Mucosa of gallbladder (tissue), 1 donor: ENCODE measurements at places on chromosomes 13 and 19. TPM values are rescaled to one million over a fixed set of nuclear protein-coding genes. Genes with fewer than 3 reads are reported as not detected.

The ZNF582 gene
- 8.3 TPM for total RNA-seq

- no peak for DNase-seq
These were observed 96.2 kb upstream of the RFC3 start for GRCh38 chr13:33721724-33722123.

DNA sequence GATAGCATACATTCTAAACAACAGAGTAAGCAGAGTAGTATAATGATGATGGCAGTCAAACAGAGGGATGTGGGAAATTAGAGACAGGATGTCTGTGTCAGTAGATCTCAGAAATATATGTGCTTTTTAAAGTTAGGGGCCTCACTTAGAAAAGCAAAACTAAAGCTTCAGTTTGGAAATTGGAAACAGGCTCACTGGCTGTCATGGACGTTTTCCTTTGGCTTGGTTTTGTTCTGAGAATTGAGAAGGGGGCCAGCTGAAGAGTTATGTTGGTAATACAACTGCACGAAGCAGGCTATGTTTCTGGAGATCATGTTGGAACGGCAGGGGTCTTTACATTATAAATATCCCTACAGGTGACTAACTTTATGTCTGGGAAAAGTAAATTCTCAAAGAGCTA lies 261.3 kb downstream of the LMO7 start:
- no peak for DNase-seq

DNA sequence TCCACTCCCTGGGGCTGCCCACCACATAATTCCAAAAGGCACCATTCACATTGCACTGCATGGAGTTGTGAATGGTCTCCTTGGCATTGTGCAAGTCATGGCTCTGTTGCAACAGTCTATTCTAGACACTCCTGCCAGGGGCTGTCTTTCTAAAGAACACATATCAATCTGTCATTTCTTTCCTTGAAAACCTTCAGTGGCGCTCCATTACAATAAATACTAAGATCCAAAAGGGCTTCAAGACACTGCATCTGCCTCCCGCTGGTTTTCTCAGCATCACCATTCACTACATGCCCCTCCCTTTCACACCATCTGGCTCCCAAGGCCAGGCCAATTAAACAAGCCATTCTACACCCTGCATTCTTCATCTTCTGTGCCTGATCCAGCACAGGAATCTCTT lies 32.2 kb upstream of the TM9SF2 start:
- DNase-seq: no peak

DNA sequence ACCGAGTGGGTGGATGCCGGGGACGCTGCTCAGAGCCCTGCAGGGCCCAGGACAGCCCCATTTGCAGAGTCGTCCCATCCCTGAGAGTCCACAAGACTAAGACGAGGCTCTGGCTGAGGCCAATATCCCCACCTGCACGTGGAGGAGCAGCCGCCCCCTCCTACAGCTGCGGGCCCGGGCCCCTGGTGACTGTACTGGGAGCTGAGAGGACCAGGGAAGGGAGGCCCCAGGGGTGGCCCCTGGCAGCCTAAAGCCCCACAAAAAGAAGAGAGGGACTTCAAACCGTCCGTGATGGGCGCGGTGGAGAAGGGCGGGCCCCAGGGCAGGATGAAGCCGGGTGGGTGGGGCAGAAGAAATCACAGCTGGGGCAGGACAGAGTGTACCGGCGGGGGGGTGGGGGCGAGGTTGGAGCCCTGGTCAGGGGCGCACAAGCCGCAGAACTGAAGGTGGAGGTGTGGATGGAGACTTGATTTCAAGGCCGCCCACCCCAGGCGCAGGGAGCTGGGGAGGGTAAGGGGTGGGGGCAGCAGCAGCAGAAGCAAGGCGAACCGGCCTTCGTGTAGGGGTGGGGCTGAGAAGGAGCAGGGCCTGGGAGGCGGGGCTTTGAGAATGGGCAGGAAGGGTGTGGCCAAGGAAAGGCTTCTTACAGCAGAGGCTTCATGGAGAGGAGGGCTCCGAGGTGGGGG lies 12.9 kb downstream of the CFD start:
- DNase-seq: peak; percentile 42

DNA sequence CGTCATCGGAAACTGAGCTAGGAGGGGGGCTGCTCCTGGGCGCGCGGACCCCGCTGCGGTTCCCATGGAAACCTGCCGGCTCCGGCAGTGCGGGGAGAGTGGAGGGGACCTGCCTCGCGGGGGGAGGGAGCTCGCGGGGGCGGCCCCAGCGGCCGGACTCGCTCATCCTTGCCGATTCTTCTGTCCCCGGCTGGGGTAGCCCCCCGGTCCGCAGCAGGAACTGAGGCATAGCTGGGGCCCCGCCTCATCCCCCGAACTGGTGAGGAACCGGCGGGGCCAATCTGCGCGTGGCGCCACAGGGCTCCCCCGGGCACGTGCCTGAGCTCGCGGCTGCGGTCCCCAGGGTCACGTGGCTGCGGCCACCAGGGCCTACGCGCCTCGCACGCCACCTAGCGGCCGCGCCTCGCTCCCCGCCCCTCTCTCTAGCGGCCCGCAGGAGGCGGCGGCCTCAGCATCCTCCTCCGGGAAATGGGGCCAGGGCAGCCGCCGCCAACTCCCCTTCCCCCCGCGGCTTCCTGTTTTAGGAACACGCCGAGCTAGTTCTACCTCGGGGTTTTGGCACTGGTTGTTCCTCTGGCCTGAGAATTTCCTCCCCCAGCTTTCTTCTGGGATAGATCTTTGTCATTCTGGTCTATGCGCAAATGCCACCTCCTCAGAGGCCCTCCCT lies 1.7 kb upstream of the ELAVL3 start:
- peak; percentile 85 for DNase-seq

GRCh38 chr19:55519451-55520311 lies 17.3 kb downstream of the SBK2 start:
- DNase-seq: no peak

The LATS2 gene
- 35.1 TPM for total RNA-seq

DNA sequence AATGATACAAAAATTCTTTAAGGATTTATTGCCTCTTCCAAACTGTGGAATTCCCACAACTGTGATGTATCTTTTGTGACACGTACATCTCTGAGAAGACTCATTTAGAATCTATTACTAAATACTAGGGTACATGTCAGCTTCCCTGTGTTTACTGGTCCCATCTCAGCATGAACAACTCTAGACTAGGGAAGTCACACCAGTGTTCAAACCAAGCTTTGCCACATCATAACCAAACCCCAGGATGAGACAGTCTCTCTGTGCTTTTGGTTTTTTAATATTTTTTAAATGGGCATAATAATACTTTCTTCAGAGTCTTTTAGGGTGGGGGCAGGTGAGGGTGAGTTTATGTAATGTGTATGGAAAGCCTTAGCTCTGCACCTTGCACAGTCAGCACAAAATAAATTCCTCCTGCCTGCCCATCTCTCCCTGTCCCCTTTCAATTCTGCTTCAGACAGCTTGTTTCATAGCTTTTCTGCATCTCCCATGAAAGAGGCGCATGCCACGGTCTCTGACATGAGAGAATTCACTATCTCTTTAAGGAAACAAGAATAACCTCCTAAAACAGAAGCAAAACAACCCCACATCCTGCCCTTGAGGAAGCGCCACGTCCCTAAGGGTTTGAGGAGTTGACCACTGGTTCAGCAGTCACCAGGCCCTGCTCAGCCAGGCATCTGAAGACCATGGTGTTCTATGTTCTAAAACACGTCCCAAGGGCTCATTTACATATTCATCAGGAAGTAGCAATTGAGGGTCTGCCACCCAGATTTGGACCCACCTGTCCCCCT lies 174.5 kb downstream of the USP12 start:
- no peak for DNase-seq

The ARL11 gene
- 2.8 TPM for total RNA-seq

The DMKN gene
- total RNA-seq: 1.8 TPM

The NCCRP1 gene
- total RNA-seq: 0.17 TPM

The FRY gene
- 112 TPM for total RNA-seq
